8988T (cell line): ENCODE measurements at places on chromosomes 1 and 21.

- no peak for DNase-seq
Observed at GRCh38 chr1:93463960-93464359, 16.0 kb downstream of the FNBP1L start.

DNA sequence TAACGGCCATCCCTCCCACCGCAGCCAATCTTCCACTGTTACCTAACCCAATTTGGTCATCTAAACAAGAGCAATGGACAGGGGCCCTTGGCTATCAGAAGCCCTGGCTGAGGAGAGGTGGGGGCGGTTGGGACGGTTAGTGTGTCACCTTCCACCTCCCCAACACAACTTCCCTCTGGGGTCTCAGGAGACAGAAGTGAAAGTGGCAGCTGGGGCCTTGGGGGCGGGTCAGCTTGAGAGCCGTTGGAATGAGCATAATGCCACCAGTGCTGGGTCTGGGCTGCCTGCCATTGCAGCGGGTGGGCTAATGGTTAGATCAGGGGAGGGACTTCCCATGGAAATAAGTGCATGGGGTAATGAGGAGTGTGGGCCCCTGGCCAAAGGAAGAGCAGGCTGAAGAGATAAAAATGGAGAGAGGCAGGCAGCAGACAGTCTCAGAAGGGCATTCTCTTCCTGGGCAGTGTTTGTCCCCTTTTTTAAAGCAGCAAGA is 7.9 kb downstream of the MEF2D start:
- DNase-seq, result no peak

- DNase-seq, result no peak
Observed at GRCh38 chr1:243756529-243756928, 93.5 kb downstream of the AKT3 start.

- DNase-seq, result no peak
Observed at GRCh38 chr1:238589843-238590435, 699.2 kb upstream of the ZP4 start.

- no peak for DNase-seq
Observed at GRCh38 chr1:179034720-179035119, 9.0 kb downstream of the FAM20B start.

GRCh38 chr1:108712606-108713150 is at the start of gene FNDC7:
Gene FNDC7 (plus strand): TSS chr1:108712908. CDS start chr1:108712934, 26 bp downstream.
- DNase-seq, result no peak

- DNase-seq, result no peak
Observed at GRCh38 chr1:201069636-201070035, 42.6 kb downstream of the CACNA1S start.

- DNase-seq, result no peak
Observed at GRCh38 chr1:31583995-31584868, 7.9 kb downstream of the TINAGL1 start.
